ENCODE measurements at places on chromosomes 16 and 17.

GRCh38 chr16:87153326-87153725, 163.9 kb downstream of the C16orf95 start:
- DNase-seq: no peak

DNA sequence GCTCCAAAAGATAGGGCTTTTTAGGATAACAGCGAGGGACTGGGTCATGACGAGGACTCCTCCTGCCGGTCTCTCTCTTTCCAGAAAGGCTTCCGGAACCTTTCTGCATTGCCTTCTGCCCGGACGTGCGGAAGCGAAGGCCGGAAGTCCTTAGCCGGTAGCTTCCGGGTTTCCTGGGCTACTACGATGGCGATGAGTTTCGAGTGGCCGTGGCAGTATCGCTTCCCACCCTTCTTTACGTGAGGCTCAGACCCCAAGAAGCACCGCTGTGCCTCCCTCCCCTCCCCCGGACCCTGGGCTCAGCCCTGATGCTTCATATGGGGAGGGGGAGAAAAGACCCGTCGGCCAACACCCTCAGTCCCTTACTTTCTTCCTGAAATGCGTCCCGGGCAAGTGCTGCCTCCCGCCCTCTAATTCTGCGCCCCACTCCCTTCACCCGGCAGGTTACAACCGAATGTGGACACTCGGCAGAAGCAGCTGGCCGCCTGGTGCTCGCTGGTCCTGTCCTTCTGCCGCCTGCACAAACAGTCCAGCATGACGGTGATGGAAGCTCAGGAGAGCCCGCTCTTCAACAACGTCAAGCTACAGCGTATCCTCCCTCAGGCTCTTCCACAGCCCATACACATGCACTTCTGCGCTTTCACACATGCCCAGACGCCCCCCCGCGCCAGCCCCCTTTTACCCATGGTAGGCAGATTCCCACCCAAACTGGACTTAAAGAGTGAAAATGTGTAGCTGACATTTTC, at the start of gene VPS25:
VPS25 (plus strand) TSS at position 160 of the 746 bp plus-strand sequence; CDS start at position 187, 27 bp downstream.
- peak; percentile 76 for DNase-seq

DNA sequence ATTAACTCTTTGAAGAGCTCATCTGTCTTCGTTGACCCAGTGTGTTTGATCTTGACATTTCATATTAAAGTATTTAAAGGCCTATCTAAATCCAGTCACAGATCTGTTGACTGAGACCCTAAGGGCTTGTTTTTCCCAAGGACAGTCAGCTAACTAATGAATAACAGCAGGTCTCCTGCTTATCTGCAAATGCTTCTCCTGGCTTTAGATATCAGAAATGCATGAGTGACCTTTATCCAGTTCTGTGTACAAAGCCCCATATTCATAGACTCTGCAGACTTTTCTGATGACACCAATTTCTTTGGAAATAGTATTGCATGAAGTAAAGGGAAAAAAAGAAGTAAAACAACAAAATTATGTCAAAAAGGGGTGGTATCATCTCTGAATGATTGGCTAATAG, 70.3 kb downstream of the YPEL2 start:
- no peak for DNase-seq

DNA sequence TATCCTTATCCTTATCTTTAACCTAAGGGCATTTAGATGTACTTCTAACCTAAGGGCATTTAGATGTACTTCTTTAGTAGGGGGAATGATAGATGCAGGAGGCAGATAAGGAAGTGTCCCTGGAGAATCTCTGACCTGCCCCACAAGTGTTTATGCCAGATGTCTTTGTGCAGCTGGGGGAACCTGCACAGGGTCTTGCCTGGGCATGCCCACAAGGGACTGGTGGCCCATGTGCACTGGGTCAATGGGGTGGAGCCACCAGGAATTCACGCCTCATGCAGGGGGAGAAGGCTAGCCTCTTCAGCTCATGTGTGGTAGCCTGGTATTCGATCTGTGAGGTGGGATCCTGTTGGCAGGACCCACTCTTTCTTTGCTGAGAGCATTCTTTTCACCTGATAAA, 38.0 kb downstream of the CA10 start:
- DNase-seq: no peak

DNA sequence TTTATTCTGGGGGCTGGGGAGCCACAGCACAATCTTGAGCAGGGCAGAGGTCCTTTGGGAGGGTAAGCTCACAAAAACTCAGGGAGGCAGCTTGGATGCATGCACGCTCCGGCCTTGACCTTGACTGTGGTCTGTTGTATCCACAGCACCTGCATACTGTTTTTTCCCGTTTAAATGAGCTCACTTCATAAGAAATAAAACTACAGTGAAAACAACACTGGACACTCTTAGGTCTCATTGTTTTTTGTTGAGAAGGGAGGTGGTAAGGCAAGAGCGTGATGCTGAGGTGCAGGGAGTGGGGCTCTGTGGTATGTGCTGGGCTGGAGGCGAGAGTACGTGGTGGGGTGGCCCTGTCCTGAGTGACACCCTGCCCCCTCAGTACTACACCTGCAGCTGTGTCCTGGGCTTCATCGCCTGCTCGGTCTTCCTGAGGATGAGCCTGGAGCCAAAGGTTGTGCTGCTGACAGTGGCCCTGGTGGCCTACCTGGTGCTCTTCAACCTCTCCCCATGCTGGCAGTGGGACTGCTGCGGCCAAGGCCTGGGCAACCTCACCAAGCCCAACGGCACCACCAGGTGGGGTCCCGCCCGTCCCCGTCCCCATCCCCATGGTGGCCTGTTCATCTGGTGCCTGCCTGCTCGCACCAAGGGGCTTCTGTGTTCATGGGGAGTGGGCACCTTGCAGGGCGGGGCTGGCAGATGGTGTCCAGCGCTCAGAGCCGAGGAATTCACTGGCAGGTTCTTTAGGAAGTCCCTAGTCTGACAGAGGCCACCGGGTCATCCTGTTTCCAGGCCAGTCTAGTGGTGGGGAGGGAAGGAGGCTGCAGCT, 44.2 kb downstream of the ADCY7 start:
- DNase-seq: no peak

- no peak for DNase-seq
These were observed 726 bp upstream of the CD7 start for GRCh38 chr17:82318169-82318498.

GRCh38 chr16:143047-143446, 4.6 kb upstream of the NPRL3 start:
- no peak for DNase-seq

GRCh38 chr16:86101137-86101896, 202.4 kb downstream of the IRF8 start:
- DNase-seq: no peak

- DNase-seq: no peak
These were observed 27.3 kb downstream of the SLFN11 start for GRCh38 chr17:35345926-35346771.

DNA sequence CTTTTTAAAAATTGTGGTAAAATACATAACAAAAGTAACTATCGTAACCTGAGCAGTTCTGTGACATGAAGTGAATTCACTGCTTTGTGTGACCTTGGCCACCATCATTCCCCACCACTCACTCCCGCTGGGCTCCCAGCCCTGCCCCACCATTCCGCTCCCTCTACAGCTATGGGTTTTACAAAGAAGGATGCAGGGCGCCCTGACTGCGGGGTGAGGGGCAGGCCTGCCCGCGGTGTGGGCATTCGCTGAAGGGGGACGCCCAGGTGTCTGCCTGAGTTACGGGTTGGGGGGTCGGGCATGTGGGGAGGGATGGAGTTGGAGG, at the start of gene CEMP1:
CEMP1 (minus strand) TSS at position 38 of the 325 bp plus-strand sequence. CDS start 335 bp downstream, outside the sequence.
- DNase-seq: no peak

DNA sequence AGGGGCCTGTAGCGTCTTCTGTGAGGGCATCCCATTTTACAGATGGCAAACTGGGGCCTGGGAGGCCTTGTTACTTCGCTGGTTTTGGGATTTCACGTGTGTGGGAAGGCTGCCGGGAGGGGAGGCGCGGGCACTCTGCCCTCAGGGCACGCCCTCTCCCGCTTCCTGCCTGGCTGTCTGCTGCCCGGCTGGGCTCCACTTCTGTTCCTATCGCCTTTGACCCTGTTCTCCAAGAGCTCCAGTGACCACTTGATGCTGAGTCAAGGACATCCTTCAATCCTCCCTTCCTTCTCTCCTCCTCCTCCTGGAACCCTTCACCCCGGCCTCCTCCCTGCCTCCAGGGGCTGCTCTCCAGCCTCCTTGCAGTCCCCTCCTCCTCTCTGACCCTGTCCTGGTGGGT, 16.0 kb downstream of the SPNS3 start:
- no peak for DNase-seq

DNA sequence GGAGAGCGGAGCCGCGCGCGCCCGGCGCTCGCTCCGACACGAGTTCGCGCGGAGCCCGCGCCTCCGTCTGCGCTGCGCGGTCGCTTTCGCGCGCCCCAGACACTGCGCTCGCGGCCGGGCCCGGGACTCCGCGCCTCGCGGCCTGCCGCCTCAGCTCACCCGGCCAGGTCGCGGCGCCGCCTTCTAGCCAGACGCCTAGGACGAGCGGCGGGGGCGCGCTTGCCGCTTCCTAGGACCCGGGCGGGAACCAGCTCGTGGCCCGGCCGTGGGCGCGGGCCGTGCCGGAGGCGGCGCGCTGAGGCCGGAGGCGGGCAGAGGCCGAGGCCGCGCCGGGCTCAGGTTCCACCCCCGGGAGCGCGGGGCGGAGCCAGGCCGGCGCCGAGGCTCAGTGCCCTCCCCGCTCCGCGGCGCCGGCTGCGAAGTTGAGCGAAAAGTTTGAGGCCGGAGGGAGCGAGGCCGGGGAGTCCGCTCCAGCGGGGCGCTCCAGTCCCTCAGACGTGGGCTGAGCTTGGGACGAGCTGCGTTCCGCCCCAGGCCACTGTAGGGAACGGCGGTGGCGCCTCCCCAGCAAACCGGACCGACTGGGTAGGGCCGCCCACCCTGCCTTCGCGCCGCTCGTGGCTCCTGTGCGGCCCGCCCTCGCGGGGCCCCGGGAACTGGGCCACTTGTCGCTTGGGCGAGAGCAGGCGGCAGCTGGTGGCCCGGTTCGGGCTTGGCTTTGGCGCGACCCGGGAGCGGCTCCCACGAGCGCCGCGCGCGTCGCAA, at the start of gene SPHK1:
SPHK1 (plus strand) TSS at position 388 of the 765 bp plus-strand sequence. CDS start 1,036 bp downstream, outside the sequence.
- DNase-seq: peak; percentile 27

- DNase-seq: peak; percentile 63
These were observed 19.6 kb downstream of the SPIRE2 start for GRCh38 chr16:89847940-89848297.

DNA sequence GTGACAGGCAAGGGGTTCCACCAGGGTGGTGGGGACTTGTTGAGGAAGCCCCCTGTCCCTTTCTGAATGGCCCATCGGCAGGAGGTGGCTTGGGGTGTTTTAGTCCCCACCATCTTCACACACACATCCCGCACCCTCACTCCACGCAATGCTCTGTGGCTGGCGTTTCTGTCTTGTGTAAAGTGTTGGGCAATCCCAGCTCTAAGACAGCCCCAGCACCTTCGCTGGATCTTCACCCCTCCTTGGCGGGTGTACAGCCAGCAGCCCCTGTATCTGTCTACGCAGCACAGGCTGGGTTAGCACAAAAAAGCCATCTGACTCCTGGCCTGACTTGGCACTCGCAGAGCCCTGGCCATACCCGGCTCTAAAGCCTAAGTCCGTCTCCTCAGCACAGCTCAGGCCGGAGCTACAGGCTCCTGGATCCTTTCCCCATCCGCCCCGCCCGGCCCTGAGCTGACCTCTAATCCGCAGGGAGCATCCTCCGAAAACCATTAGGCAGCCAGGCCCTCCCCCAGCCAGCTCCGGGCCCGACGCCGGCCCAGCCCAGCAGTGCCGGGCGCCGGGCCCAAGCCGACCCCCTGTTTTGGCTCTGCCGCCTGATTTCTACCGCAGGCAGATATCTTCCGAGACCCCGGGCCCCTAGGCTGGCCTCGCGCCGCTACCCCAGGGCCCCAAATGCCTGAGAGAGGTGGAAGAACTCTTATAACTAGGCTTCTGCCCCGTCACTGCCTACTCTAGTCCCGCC, 42.4 kb upstream of the TAC4 start:
- DNase-seq: no peak

GRCh38 chr17:82154881-82155331, 56.9 kb upstream of the FASN start:
- no peak for DNase-seq

DNA sequence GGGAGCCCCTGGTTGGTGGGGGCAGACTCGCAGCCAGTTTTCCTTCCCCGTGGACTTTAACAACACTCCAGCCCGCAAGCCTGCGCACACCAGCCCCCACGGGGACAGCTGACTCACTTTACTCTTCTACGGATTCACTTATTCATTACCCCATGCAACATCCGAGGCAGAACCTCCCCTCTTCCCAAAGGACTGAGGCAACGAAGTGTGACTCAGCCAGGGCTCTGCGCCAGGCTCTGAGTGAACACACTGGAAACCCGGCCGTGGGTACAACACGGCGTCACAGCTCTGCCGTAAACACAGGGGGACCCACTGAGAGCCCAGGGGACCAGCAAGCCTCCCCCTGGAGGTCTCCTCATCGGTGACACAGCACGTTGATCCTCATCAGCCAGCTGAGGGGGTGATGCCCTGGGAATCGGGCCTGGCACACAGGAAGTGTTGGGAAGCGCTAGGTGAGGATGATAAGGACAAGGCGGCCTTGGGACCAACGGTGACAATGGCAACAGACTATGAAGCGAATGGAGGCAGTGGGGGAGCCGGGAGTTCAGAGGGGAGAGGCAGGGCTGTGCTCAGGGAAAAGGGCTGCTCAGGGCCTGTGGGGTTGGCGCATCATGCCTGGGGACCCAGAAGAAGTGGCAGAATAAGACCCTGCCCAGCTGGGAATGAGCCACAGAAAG, 14.6 kb downstream of the COTL1 start:
- no peak for DNase-seq

- no peak for DNase-seq
These were observed 53.6 kb downstream of the N4BP1 start for GRCh38 chr16:48556243-48556912.

- no peak for DNase-seq
These were observed 196.6 kb downstream of the SNX29 start for GRCh38 chr16:12173121-12173520.

DNA sequence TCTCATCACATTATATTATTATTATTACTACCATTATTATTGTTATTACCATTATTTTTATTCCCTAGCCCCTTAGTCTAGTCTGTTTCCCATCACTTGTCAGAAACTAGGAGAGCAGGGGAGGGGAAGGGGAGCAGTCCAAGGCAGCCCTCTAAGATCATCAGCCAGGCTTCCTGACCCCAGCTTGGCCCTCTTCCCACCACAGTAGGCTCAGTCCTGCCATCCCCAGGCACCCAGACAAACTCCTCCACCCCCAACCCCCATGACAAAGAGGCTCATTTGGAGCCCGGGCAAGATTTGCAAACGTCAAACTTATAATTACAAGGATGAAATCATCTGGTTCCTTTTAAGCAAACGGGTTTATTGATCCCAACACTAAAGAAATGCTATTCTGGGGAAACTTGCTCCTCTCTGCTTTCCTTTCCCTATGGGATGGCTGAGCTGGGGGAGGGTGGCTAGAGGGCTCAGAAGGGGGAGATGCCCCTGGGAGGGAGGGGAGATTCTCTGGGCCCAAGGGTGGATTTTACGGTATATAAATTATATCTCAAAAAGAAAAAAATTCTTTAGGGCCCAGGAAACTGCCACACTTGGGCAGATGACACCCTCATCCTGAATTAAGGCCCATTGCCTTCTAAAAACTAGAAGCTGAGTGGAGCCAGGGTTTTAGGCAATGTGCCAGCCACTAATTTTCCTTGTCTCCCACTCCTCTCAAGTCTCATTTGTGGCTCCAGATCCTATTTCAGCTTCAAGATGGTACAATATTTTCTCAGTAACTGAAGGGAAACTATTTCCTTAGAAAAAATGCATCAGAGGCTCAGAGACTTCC, 4.4 kb upstream of the CBFB start:
- no peak for DNase-seq

GRCh38 chr16:66273053-66273452, 93.4 kb upstream of the CDH5 start:
- no peak for DNase-seq
